Stomach (tissue), 19 donors: ENCODE measurements at places on chromosomes 13 and 19. TPM values are rescaled to one million over a fixed set of nuclear protein-coding genes. Genes with fewer than 3 reads are reported as not detected.

KLK4 gene
- total RNA-seq: not detected

PTBP1 gene
- total RNA-seq: 189 TPM

MISP3 gene
- 13.8 TPM for total RNA-seq

ZNF813 gene
- 3.5 TPM for total RNA-seq

ZNF506 gene
- total RNA-seq: 66.0 TPM

DNA sequence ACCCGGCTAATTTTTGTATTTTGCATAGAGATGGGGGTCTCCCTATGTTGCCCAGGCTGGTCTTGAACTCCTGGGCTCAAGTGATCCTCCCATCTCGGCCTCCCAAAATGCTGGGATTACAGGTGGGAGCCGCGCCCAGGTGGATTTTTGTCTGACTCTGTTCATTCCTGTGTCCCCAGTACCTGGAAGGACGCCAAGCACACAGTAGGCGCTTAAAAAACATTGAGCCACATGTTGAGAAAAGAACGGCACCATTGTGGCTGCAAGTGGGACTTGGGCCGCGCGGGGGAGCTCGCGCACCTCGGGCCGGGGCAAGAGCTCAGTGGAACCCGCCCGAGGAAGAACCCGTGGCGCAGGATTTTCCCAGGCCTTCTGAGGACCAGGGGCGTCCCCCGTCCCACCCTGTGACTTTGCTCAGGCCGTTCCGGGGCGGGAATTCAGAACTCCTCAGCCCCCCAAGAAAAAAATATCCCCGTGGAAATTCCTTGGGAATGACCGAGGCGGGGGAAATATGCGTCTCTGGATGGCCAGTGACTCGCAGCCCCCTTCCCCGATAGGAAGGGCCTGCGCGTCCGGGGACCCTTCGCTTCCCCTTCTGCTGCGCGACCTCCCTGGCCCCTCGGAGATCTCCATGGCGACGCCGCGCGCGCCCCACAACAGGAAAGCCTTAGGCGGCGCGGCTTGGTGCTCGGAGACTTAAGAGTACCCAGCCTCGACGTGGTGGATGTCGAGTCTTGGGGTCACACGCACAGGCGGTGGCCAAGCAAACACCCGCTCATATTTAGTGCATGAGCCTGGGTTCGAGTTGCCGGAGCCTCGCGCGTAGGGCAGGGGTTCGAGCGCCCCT, 1.4 kb upstream of the ICAM1 start:
- H3K4me3 ChIP-seq: peak overlapping the region; percentile 68
- H3K36me3 ChIP-seq: peaks cover 6% of the 10 kb centered on the region
- peak overlapping the region; percentile 79 for H3K27ac ChIP-seq
- peaks cover 25% of the 10 kb centered on the region for H3K4me1 ChIP-seq
- DNase-seq: peak; percentile 93

GRCh38 chr13:23915308-23915707, 18.0 kb upstream of the C1QTNF9B start:
- H3K27me3 ChIP-seq: no peaks in the 10 kb centered on the region
- H3K27ac ChIP-seq: no peak overlapping the region
- H3K36me3 ChIP-seq: no peaks in the 10 kb centered on the region
- DNase-seq: no peak
- no peak overlapping the region for H3K4me3 ChIP-seq

- no peak overlapping the region for H3K27ac ChIP-seq
- H3K4me1 ChIP-seq: no peaks in the 10 kb centered on the region
- no peaks in the 10 kb centered on the region for H3K36me3 ChIP-seq
These were observed 358.7 kb downstream of the IRS2 start for GRCh38 chr13:109427695-109428094.

DNA sequence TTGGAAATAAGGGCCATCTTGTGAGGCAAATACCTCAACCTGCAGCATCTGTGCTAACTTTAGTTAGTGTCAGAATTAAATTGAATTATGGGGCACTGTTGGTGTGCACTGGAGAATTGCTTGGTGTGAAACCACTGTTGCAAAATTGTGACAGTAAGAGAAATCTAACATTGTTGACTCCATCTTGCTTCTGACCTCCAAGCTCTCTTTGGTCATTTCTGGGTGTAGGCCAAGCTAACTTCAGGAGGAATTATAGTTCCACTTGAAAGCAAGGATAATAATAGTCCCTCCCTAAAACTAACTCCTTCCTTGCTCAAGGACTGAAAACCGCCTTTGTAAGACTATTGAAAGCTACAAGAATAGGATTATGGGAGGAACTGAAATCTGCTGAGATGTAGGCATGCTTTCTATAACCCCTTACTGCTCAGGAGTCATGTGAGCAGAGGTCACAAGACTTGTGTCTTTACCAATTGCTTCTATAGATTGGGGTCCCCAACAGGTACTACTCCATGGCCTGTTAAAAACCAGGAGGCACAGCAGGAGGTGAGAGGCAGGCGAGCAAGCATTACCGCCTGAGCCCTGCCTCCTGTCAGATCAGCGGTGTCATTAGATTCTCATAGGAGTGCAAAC, 24.9 kb upstream of the GAS6 start:
- H3K4me1 ChIP-seq: peaks cover 7% of the 10 kb centered on the region
- no peaks in the 10 kb centered on the region for H3K27me3 ChIP-seq
- no peak for DNase-seq
- no peak overlapping the region for H3K4me3 ChIP-seq
- no peaks in the 10 kb centered on the region for H3K36me3 ChIP-seq
- no peak overlapping the region for H3K27ac ChIP-seq

DNA sequence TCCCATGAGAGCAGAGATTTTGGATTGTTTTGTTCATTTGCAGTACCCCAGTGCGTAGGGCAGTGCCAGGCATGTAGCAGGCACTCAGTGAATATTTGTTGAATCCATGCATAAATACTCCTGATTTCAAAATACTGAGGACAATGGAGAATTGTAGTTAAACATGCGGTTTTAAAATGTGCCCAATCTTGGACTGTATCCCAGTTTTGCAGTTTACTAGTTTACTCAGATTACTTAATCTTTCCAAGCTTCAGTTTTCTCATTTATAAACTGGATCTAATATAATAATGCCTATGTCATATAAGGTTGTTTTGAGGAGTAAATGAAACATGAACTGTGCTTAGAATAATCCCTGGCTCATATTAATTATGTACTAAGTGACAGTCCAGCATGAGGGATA, 39.0 kb downstream of the RCBTB2 start:
- no peaks in the 10 kb centered on the region for H3K27me3 ChIP-seq
- H3K4me3 ChIP-seq: no peak overlapping the region
- H3K36me3 ChIP-seq: peaks cover 12% of the 10 kb centered on the region
- H3K4me1 ChIP-seq: peaks cover 44% of the 10 kb centered on the region
- no peak for DNase-seq

DNA sequence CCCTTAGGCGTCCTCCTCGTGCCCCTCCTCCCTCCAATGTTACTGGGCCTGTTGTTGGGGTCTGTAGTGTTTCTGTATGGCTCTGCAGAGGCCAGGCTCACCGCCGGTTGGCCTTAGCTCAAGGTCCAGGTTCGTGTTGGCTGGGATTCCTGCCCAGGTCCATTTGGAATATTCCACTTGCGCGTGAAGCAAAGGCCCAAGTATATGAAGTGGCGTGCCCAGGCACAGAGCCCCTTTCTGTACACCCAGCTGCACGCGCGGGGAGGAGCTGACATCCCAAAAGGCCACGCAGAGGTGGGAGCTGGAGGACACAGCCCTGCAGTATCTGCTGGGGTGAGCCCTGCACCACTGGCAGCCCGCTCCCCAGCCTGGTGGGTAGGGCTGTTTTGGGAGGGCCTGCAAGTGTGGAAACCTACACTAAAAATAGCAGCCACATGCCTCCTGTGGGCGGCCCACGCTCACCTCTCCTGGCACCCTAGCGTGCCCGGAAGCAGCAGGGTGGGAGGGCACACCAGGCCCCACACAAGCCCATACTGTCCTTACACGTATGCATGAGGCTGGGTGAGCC, 30.2 kb downstream of the CRTC1 start:
- H3K27me3 ChIP-seq: no peaks in the 10 kb centered on the region
- H3K36me3 ChIP-seq: peaks cover 9% of the 10 kb centered on the region
- DNase-seq: no peak
- H3K27ac ChIP-seq: no peak overlapping the region
- H3K4me1 ChIP-seq: peaks cover 38% of the 10 kb centered on the region

DNA sequence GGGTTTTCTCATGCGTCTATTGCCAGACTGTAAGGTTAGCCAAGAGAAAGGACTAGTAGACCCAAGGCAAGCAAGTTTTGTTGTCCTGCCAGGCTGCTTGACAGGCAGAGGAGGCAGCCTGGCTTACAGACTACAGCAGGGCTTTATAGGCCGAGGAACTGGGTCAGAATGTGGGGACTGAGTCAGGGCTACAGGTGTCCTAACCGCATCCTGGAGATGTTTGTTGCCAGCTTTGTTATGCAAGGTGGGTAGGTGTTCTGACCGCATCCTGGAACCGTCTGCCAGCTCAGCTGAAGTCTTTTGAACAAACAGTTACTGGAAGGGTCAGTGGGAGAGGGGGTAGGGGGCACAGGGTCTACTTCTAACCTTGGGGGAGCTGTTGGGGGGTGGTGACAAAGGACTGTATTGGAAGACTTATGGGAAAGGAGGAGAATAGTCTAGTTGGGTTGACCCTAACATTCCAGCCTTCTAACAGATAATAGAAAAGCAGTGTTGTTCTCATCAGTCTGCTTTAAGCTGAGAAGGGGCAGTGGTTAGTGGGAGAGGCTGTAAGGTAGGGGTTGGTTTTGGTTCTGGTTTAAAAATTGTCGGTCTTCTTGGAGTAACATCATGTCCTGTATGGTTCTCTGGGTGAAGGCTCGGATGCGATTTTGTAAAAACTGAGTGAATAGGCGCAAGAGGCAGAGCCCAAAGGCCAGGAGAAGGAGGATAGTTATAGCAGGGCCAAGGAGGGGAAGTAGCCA, 913.8 kb upstream of the SLITRK5 start:
- no peaks in the 10 kb centered on the region for H3K4me1 ChIP-seq
- H3K36me3 ChIP-seq: no peaks in the 10 kb centered on the region
- no peaks in the 10 kb centered on the region for H3K27me3 ChIP-seq
- no peak overlapping the region for H3K4me3 ChIP-seq
- no peak overlapping the region for H3K27ac ChIP-seq
- no peak for DNase-seq

DNA sequence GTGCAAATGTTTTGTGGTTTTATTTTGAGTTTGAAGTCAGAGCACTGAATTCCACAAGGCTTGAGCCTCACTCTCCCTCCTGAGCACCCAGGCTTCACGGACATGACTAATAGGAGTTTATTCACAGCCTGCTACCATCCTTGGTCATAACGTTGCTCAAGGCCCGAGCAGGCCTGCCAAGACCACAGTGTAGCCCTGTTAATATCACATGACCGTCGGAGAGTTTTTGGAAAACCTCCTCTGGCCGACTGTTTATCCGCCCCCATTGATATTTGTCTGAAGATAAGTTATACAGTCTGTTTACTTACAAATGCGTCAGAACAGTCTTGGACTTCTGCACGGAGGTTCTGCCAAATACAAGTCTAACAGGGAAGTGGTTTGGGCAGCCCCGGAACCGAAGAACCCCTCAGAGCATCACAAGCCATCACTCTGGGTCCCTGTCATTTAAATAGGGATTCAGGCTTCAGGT, 89.9 kb downstream of the COL4A2 start:
- no peaks in the 10 kb centered on the region for H3K27me3 ChIP-seq
- H3K36me3 ChIP-seq: no peaks in the 10 kb centered on the region
- H3K4me1 ChIP-seq: peaks cover 12% of the 10 kb centered on the region
- no peak overlapping the region for H3K4me3 ChIP-seq

- no peak for DNase-seq
- no peak overlapping the region for H3K27ac ChIP-seq
- no peaks in the 10 kb centered on the region for H3K27me3 ChIP-seq
- H3K4me3 ChIP-seq: no peak overlapping the region
These were observed 4.2 kb downstream of the MED16 start for GRCh38 chr19:888581-889385.

DNA sequence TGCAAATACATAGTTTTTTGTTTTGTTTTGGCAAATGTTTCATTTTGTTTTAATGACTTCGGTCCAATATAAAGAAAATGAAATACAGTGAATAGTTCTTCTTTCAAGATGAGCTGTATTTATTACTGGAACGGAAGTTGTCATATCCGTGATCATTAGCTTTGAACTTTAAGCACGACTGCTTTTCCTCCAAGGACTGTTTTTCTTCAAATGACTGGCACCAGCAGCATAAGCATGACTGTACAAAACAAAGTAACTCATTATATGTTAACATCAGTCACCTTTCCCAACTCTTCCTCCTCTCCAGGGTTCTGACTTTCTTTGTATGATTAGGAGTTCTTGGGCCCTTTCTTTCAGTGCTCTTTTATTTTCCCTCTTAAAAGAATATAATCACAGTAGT, 20.5 kb downstream of the EDNRB start:
- no peak for DNase-seq
- no peaks in the 10 kb centered on the region for H3K27me3 ChIP-seq
- H3K4me1 ChIP-seq: no peaks in the 10 kb centered on the region
- no peaks in the 10 kb centered on the region for H3K36me3 ChIP-seq
- H3K4me3 ChIP-seq: no peak overlapping the region
- H3K27ac ChIP-seq: peak overlapping the region; percentile 2
